ENCODE measurements at places on chromosomes 6 and 20.

- no peak for DNase-seq
Measured at GRCh38 chr20:43124241-43124640, 65.5 kb downstream of the PTPRT start.

DNA sequence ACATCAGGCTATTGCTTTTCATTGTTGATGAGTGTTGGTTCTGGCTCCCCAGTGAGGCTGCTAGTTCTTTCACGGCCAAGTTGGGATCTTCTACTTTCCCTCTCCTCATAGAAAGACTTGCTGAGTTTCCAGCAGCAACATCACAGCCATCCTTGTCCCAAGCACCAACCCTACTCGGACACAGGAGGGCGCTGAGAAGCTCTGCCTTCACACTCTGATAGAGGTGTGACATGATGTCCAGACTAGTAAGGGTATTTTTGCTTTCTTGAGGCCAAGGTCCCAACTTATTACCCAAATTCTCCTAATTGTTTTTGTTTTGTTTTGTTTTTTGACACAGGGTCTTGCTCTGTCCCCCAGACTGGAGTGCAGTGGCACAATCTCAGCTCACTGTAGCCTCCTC, 3.0 kb upstream of the GCM1 start:
- no peak for DNase-seq

DNA sequence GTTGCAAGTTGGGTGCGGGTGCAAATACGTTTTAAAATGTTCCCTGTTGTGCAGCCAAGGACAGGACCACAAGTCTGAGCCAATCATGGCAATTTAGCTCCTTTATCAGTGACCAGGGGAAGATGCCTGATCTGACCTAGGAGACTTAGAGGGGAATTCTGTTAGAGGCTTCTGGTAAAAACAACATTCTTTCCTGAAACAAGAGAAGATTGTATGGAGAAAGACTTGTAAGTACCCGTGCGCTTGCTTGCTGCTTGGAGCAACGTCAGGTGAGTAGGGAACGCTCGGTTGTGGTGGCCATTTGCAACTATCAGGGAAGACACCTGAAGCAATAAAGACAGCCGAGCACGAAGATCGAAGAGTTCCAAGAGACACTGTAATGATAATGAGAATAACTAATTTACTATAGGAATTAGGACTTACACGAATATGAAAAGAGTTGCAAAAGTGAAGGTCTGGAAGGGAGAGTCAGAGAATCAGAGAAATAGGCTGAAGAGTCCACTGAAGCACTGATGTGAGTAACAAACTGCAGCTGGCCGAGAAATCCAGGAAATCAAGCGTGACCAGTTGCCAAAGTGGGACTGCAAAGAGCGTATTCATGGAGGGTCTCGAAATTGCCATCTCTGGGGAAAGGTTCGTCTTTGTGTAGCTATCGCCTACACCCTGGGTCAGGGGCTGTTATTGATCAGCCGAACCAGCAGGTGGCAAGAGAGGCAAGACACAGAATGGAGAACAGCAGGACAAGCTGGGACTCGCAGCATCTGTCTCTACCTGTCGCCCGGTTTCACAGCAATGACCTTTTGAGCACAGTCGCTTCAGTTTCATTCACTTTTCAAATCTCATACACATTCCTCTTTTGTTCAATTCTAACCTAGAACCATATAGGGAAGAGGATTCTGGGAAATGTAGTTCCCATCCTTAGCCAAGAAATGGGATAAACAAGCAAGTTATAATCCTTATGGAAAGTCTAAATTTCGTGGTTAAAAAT, 26.1 kb downstream of the LOC128125822 start:
- DNase-seq: peak; percentile 93

- no peak for DNase-seq
Measured at GRCh38 chr6:97110626-97111025, 172.4 kb downstream of the MMS22L start.

- no peak for DNase-seq
Measured at GRCh38 chr6:150539568-150539967, 60.1 kb upstream of the PLEKHG1 start.

- DNase-seq: no peak
Measured at GRCh38 chr20:24502661-24503060, 33.2 kb downstream of the SYNDIG1 start.

DNA sequence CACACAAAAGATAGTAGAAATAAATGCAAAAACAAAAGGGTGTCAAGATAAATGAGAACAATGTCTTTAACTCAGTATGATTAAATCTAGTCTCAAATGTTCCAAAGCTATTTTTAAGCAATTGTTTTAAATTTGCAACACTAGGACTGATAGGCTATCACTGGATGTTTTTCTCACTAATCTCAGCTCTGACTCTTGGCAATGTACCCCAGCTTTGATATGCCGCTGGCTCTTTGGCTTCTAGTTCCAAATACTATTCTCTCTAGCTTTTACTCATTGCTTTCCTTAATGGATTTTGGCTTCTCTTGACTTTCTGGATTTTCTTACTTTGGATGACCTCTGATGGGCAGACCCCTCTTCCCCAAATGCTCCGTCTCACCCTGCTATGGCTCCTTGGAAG, 116.0 kb upstream of the SLC35B3 start:
- no peak for DNase-seq

GRCh38 chr20:6611911-6612605, 155.4 kb upstream of the BMP2 start:
- DNase-seq: no peak

DNA sequence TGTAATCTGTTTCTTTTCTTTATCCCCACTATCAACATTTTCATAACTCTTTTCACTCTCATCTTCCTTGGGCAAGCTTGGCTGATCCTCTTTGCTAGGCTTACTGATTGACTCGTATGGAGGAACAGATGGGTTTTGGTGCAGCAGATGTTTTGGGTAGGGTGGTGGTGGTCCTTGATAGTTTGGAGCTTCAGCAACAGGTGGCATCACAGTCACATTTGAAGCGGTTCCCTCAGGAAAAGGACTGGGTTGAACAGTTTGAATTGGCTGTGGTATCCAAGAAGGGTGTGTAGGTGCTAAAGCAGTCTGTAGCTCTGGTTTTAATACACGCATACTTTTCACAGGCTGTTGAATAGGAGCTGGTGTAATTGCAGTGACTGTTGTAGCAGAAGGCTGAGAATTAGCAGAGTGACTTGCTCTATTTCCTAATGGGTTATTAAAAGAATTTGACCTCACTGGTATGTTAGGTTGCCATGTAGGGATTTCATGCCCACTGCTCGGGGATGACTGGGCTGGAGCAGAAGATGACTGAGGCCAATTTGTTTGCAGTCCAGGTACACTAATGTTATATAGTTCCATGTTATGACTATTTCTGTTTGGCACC, 34.5 kb downstream of the LATS1 start:
- no peak for DNase-seq

GRCh38 chr6:98946879-98947410, 801 bp downstream of the FBXL4 start:
- DNase-seq: peak; percentile 19

- DNase-seq: no peak
Measured at GRCh38 chr20:30484009-30484748, 773.3 kb upstream of the DEFB115 start.

DNA sequence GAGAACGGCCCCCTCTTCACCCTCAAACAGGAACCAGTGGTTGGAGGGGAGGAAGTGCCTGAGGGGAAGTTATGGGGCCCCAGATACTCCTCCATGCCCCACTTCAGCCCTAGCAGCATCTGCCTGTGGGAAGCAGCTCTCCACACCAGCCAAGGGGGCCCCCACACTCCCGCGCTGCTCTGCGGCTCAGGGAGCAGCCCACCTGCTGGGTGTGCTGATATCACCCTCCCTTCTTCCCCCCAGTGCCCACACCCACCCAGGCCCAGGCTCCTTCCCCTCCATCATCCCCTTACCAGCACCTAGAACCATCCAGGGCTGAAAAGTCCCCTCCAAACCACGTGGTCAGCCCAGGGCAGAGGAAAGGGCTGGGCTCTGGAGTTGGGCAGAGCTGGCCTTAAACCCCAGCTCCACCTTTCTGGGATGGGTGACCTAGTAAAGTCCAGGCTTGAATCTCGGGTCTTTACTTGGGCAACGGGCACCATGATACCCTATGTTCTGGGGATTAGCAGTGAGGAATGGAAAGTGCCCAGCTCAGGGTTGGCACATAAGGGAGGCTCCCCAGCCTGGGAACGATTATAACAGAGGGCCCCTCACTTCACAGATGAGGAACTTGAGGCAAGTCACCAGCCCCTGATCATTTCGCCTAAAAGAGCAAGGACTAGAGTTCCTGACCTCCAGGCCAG, 663 bp downstream of the LST1 start:
- no peak for DNase-seq

DNA sequence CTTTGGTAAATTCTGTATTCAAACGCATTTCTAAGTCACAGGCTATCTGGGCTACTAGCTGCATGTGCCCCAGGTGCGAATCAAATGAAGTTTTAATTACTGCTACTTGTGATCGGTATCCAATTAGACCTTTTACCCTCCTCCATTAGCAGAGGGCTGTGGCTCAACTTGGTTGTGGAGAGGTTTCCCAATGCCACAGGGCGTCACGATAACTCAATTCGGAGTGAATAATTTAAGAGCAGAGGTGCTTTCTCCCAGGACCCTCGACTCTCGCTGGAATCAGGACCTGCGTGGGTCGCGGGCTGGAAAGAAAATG, 640 bp downstream of the SAYSD1 start:
- peak; percentile 66 for DNase-seq

DNA sequence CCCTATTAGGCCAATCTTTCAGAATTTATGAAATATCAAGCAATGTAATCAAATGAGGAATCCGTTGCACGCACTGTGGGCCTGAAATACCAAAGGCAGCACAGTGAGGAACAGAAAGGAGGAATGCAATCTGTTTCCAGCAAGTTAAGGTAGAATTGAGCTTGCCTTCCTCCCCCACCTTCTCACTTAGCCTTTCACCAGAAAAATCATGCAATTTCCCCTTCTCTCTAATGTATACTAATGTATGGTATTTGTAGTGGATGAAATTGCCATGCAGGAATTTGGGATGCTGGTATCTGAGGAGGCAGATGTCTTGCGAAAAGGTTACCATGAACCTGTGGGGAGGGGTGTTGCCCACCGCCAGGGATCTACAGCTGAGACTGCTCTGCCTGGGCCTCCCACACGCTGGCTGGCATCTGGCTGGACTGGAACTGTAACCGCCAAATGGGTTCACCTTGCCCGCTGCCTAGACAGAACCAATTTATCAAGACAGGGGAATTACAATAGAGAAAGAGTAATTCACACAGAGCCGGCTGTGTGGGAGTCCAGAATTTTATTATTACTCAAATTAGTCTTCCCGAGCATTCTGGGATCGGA, 222.4 kb upstream of the MYLIP start:
- DNase-seq: no peak

DNA sequence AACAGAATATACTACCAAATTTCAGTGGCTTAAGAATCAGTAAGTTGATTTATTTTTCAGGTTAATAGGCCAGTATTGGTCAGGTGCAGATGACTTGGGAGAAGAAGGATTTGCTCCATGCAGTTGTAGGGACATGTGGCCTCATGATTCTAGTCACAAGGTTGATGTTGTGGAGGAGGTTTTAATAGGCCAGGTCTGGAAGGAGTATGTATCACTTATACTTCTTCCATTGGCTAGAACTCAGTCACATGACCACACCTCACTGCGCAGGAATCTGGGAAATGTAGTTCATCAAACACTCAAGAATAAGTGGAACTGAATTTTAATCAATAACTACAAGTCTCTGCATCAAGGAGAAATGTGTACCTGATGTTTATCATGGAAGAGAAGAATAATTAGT, 281.5 kb upstream of the QKI start:
- no peak for DNase-seq

DNA sequence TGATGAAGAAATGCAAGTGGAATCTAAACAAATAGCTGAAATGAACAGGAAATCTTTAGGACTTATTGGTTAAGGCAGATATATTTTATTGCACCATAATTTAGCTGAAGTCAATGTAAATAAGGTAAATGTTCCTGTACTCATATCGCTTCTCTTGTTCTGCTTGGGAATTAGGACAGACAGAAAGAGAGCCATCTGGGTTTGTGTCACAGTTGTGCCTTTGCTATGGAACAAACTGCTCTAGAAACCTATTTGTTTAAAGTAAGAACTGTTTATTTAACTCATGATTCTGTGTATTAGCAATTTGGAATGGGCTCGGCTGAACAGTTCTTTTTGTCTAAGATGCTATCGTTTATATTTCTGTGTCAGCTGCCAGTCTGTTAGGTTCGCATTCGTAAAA, 143.8 kb upstream of the KHDRBS2 start:
- no peak for DNase-seq

DNA sequence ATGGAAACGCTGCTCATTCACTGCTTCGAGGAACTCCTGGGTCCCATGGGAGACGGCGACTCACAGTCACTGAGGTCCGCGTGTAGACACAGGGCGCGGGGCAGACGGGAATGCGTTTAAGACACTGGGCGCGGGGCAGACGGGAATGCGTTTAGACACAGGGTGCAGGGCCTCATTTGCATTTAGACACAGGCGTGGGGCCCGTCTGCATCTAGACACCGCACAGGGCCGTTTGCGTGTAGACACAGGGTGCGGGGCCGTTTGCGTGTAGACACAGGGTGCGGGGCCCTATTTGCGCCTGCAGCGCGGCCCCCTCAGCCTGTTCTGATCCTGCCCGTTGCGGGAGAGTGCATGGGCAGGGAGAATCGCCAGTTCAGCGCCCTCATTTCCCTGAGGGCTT, 10.4 kb downstream of the DACT2 start:
- DNase-seq: no peak

DNA sequence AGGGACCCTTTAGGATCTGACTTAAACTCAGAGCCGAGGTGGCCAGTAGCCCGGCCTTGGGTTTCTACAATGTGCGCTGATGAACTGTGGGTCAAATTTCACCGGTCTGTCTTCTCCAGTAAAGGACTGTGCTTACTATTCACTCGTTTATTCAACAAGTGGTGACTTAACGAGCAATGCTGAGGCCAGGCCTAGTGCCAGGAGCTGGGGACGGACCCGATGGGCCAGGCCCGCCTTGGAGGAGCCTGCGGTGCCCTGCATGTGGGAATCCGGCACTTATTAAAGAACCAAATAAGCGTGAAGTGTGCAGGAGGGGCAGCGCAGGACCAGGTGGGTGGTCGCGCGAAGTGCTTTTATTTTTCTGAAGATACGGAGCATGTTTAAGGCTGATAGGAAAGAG, 24.0 kb downstream of the CTCFL start:
- DNase-seq: no peak

DNA sequence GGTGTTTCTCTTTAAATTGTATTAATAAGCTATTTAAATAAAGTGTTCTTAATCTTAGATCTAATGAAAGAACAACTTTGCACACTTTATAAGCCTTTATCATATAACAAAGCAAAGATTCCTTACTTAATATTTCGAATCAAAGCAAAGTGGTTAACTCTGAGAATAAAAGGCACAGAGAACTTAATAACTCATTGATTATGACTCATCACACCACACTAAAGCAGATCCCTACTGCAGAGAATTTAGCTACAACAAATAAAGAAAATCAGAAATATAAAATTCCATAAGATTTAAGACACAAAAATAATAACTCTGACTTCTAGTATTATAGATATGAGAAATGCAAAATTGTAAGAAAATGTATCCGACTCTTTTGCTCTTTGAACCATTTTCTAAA, 135.6 kb upstream of the RUNX2 start:
- DNase-seq: no peak
